Stimulated activated CD8-positive, alpha-beta memory T cell treated with anti-CD3 and anti-CD28 coated beads, Interleukin-7, amount 100 ng/mL, for 1 hour (primary cell): ENCODE measurements at places on chromosomes 13 and 19.

- no peak for DNase-seq
Measured at GRCh38 chr13:114311387-114311786, 2.9 kb upstream of the CHAMP1 start.

DNA sequence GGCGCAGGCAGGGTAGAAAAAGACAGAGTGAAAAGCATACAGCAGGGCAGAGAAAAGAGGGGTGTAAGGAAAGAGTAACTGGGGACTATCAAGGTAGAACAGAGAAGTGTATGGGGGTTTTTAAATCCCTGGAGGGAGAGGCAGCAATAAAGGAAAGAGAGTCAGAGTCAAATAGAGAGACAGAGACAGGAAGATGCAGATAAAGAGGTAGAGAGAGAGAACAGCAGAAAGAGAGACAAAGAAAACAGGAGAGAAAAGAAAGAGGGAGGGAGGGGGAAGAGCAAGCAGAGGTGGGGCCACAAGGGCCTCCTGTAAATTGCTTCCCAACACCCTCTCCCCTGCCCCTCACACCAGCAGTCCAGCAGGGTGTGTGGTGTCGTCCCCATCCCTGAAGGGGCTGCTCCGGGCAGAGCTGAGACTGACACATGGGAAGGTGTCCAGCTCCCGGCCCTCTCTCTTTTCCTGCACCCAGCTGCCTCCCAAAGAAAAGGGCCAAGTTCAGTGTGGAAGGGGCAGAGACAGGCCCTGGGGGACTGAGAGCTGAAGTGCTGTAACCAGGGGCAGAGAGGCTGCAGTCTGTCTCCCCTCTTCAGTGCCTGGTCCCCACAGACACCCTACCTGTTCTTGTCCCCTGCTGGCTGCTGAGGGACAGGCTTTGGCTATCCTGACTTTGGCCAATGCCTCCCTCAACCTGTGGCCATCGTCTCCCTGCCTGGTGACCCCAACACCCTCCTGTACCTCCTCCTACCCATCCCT, 17.4 kb upstream of the POU2F2 start:
- no peak for DNase-seq

GRCh38 chr13:97446448-97446847, 12.5 kb downstream of the RAP2A start:
- no peak for DNase-seq

DNA sequence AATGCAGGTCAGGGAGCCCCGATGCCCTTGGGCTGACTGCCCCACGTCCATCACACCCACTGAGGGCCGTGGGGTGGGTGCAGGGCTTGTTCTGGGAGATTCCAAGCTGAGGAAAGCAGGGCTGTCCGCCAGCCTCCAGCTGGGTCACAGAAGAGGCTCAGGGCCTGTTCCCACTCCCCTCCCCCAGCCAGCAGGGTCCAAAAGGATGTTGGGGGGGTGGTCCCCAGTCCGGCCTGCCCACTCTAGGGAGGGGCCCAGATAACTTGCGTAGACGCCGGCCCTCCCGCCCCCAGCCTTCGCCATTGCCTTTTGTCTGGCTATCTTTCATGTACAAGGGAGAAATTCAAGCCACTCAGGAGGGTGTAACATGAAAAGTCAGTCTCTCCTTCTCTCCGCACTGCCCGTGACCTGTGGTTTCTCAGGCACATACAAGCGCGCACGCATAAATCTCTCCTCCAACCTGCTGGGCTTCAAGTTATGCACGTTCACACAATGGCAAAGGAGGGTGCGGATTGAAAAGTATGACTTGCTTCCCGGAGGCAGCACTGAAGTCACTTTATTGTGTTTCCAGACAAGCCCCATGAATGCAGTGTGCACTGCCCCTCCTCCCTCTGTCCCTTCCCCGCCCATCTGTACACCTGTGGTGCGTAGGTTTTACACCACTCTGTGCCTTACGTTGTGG, 20.2 kb downstream of the CARM1 start:
- no peak for DNase-seq

DNA sequence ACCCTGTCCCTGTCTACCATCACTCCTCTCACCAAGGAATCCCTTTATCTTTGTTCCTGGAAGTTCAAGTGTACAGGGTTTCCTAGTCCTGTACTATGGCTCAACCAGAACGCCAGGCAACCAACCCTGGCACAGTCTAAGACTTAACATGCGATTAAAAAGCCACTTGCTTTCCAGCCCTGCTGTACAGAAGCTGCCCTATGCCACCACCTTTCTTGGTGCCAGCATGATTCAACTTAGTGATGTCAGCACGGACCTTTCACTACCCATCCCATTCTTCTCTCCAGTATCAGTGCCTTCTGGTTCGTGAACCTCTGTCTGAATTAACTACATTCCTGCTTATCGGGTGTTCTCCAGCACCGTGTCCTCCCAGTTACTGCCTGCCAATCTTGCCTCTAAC, 151.1 kb downstream of the KLF12 start:
- no peak for DNase-seq

GRCh38 chr13:57558051-57558467, 73.5 kb upstream of the PCDH17 start:
- DNase-seq: no peak

DNA sequence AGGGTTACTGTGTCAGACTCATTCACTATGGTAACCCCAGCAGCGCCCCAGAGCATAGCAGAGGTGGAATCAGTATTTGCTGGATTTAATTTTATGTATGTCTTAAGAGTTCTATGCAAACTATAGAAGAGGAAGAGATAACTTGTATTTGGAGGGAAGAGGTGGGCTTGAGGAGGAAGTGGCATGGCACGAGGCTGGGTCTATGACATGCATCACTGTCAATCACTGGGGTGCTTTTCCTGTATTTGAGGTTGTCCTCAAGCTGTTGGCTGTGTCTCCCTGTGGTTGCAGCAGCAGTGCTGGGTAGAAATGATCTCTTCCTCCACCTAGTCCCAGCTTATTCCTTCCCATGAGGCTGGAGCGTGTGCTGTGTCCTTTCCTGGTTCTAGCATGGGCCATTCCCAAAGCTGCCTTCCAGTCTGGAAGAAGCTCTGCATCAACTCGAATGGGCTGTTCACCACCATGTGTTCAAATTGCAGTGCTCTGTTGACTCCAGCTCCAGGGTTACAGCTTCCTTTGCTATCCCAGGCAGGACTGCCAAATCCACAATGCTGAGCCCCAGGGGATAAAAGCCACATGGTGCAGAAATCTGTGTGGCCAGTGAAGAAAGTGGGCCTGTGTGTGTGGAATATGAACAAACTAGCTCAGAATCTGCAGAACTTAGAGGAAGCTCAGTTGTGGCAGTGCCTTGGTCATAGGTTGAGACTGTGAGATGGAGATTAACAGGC, 73.1 kb upstream of the MTIF3 start:
- DNase-seq: no peak

DNA sequence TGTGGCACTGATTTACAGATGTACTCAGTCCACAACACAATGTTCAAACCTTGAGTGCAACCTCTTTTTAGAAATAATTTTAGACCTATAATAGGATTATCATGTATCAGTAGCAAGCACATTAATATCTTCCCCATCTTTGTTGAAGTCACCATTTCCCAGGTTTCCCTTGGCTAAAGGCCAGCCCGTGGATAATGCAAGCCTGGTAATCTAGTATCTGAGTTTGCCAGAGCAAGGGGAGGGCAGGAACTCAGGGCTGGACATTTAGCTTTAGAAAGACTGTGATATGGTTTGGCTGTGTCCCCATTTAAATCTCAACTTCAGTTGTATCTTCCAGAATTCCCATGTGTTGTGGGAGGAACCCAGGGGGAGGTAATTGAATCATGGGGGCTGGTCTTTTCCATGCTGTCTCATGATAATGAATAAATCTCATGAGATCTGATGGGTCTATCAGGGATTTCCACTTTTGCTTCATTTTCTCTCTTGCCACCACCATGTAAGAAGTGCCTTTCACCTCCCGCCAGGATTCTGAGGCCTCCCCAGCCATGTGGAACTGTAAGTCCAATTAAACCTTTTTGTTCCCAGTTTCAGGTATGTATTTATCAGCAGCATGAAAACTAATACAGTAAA, 37.7 kb downstream of the SLC6A16 start:
- DNase-seq: no peak
